ENCODE measurements at places on chromosomes 1 and 21.

- no peak for DNase-seq
These were observed 317.1 kb downstream of the DPYD start for GRCh38 chr1:97603776-97604175.

DNA sequence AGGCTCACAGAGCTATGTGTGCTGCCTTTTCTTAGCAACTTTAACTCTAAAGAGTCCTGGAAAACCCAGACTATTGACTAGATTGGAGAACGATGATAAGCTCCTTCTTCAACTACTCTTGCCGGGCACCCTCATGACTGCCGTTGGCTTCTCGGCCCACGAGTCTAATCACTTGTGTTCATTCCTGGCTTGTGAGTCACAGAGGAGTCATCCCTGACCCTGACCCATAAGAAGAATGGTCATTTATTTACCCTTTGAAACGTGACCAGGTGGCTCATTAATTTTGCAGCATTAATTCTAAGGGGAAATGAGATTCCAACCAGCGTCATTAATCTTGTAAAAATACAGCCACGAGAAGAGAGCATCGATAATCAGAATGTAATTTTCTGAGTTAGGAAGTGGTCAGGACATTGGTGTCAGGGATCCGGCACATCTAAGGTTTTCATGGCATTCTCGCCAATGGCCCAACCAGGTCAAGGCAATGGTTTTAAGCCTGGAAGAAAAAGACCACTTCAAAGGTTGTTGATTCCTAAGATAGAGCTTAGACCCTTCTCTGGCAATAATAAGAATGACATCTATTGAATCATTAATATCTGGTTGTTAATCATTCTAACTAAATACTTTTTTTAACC is 183.6 kb upstream of the RUNX1 start:
- no peak for DNase-seq

GRCh38 chr1:38746941-38747600 is 112.5 kb downstream of the RRAGC start:
- no peak for DNase-seq

DNA sequence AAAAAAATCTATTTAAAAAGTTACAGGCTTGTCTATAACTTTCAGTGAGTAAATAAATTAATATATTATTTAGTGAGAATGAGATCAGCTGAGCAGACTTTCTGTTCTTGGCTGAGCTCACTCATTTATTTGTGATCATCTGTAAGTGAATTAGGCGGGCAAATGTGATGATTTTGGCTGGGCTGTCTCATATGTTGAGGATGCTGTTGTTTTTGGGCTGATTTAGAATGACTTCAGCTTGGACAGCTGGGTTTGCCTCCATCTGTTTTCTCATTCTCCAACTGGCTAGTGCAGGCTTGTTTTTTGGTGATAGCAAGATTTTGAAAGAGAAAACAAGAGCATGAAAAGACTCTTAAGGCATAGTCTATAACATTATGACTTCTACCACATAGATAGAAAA is 475.8 kb upstream of the OLFM3 start:
- DNase-seq = no peak

- DNase-seq = no peak
These were observed 459.9 kb downstream of the ADGRL2 start for GRCh38 chr1:82260666-82261065.

GRCh38 chr1:14098294-14098913 is 398.4 kb downstream of the PRDM2 start:
- no peak for DNase-seq

- no peak for DNase-seq
These were observed 156.0 kb upstream of the BACE2 start for GRCh38 chr21:41011951-41012366.

DNA sequence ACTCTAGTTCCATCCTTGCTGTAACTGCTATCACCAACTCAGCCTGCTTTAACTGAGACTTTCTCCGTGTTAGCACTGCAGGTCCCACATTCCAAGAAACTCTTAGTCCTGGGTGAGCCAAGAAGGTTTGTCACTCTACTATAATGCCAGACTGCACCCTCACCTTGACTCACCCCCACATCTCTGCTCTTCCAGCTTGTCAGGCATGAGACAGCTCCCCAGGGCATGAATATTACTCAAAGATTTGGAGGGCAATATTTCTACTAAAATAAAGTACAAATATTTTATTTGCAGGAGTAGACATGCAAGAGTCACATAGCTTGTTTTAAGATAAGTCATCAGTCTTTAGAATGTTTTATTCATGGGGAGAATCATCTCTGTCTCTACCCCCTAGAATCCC is 110.2 kb downstream of the MATN1 start:
- DNase-seq = no peak

GRCh38 chr1:157168015-157168414 is 29.8 kb upstream of the ETV3 start:
- no peak for DNase-seq

DNA sequence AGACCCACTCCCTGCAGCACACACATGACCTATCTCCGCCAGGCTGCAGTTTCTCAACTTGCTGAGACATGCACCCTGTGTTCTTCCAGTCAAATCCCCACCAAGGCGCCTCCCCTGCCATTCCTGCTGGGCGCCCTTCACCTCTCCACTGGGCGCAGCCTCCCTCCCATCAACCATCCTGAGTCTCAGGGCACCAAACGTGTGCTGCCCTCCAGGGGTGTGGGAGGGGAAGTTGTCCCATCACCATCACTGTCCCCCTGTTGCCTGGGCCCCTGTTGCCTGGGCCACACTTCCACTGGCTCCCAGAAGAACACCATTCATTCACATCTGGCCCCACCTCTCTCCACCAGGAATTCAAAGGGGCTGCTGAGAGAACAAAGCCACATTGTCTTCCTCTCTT is 44.9 kb upstream of the EFHD2 start:
- no peak for DNase-seq
